Stimulated activated CD4-positive, alpha-beta T cell treated with anti-CD3 and anti-CD28 coated beads, Interleukin-12 subunit alpha, Interleukin-12 subunit beta, amount 100 ng/mL, for 24 hours (primary cell): ENCODE measurements at places on chromosomes 1 and 21.

DNA sequence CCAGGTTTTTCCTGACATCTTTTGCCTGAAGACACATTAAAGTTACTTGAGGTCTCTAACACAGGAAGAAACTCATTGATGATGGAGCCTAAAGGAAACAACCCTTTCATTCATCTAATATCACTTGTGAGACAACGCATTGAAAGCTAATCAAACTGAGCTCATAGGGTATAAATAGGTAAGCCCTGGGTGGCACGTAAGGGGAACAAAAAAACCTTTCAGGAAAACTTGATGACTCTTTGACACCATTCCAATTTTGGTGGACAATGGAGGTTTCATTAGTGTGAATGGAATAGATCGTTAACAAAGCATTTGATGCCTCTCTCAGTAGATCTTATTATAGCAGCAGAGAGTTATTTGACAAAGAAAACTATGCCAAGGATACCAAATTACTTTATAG is 80.7 kb upstream of the DUSP10 start:
- no peak for DNase-seq

DNA sequence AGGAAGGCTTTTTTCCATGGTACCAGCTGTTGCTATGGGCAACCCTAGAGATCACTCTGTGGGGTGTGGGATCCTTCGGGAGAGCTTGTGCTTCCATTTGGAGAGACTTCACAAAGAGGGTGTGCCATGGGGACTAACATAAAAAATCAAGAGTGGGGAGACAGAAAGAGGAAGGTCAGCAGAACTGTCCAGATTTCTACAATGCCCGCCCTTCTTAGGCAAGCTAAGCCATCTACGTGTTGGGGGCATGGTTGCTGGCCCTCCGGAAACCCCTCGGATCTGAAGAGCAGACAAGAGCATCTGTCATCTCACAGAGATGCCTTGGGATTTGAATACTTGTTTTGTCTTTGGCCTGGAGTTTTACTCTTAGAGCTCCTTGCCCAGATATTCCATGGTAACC is 83.9 kb upstream of the ZNF648 start:
- DNase-seq, result no peak

GRCh38 chr1:196271212-196271947 is 336.9 kb downstream of the KCNT2 start:
- DNase-seq, result no peak

GRCh38 chr1:183230413-183230812 is 44.3 kb downstream of the LAMC2 start:
- no peak for DNase-seq

DNA sequence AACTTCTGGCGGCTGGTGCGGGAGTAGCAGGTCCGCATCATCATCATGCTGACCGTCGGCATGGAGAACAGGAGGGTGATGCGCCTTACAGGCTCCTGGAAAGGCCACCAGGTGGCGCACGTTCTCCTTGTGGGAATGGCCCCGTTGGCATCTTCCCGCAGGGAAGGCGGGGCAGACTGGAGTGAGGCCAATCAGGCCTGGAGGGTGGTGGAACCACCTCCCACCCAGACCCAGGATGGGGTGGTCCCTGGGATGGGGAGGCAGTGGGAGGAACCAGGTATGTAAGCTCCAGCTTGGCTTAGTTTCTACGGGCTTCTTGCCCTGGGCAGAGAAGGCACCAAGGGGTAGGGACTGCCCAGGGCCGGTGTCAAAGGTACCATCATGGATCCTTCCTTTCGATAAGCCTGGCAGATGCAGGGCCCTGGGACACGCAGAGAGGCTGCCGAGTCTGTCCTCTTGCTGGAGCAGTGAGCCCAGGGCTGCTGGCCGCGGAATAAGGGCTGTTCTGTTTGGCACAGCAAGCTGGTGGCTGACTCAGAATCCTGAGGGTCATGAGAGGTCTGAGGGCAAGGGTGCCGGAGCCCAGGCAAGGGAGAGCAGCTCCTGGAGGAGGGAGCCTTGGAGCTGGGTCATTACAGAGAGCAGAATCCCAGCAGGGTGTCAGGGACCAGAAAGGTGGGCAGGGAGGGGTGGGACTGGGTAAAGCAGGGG is 8.7 kb upstream of the LGR6 start:
- DNase-seq, result peak; percentile 44

DNA sequence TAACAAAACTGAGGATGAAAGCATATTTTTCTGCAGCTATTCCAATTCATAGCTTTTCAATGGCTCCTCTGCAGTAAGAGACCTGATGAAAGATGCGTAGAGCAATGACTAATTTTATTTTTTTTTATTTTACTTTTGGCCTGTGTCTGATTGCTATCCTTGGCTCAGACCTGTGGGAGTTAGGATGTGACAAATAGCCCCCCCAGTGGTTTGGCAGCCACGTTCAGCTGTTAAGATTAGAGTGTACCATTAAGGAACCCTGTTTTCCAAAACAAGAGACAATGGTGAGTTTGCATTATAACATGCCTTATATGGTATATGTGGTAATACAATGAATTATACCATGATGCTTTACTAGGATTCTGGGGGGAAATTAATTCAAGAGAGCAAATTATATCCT is 264.7 kb downstream of the CACNA1E start:
- no peak for DNase-seq

GRCh38 chr1:65179148-65179547 is 31.1 kb downstream of the AK4 start:
- no peak for DNase-seq

DNA sequence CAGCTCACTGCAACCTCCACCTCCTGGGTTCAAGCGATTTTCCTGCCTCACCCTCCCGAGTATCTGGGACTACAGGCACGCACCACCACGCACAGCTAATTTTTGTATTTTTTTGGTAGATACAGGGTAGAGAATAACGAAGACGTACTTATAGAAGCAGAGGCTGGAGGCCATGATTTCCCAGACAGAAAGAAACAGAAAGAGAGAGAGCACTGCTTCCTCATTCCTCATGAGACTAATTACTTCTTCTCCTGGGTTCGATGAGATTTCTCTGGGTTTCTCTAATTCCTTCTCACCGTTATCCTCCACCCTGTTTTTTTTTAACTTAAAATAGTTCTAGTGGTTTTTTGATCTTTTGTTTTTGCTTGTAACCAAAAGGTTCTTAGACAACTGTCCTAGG is 23.4 kb upstream of the PTP4A2 start:
- DNase-seq, result no peak
